ENCODE measurements at places on chromosomes 7 and 10.

- no peak for DNase-seq
Observed at GRCh38 chr7:156460858-156461627, 179.5 kb upstream of the RNF32 start.

GRCh38 chr7:36280840-36281812 lies 108.5 kb upstream of the ANLN start:
- DNase-seq = no peak

GRCh38 chr7:116955340-116955739 lies 2.0 kb downstream of the ST7 start:
- DNase-seq = no peak

DNA sequence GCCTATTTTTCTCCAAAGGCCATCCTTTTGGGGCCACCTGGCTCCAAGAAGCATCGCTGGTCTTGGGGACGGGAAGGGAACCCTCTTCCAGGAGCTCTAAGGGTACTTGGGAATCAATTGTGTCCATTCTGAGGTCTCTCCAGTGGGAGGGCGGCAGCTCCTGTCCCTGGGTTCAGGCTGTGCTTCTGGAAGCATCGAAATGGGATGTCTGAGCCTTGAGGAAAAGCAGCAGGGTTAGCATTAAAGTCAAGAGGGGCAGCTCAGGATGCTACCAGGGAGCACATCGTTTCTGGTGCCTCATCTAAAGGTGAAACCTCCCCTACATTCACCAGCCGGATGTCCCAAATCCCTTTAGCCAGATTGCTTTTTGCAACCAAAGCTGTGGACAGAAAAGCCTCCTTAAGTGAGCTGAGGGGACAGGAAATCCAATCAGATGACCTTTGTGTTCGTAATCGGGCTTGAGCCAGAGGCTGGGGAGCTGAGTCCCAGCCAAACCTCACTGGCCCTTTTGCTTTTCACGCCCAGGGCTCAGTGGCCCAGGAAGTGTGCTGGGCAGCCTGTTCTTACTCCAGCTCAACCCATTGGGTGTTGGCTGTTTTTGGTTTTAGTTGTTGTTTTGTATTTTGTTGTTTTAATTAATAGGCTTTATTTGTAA lies 88.8 kb upstream of the ANLN start:
- DNase-seq = no peak

GRCh38 chr7:36037121-36037662 lies 115.9 kb upstream of the EEPD1 start:
- DNase-seq = no peak

- no peak for DNase-seq
Observed at GRCh38 chr7:87671-88070, 104.7 kb upstream of the FAM20C start.

- no peak for DNase-seq
Observed at GRCh38 chr10:101063548-101064414, 2.0 kb downstream of the KAZALD1 start.

DNA sequence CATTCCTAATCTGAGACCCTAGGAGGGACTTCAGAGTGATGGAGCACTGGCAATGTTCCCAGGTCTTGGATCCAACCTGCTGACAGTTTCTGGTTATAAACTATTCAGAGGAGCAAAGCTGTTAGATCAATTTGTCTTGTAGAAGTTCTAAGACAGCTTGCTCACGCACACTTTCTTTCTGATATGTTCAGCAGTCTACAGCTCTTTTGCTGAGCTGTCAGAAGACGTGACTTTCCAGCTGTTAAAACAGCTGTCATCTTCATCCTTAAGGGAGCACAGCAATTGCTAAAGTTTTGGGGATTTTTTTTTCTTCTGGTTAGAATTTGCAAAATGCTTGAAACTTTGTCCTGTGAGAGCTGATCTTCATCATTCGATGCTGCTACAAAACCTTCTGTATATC lies 823.1 kb downstream of the SORCS1 start:
- no peak for DNase-seq

DNA sequence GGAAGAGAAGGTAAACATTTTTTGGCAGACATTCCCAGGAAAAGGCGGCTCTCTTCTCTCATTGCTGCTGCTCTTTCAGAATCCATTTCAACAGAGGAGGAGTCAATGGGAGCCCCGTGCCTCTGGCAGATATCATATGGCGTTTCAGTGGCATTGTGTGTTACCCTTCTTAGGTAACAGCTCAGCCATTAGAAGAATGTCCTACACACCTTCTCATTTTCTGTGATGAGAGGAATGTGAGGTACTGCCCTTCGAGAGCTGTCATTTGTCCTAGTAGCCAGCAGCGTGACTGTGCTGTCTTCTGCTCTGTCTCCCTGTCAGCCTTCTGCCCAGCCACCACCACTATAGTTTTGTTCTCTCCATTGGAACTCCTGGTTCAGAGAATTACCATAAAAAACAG lies 102.4 kb downstream of the EGFR start:
- DNase-seq = no peak
